Right ventricle myocardium superior (tissue), 1 donor: ENCODE measurements at places on chromosomes 2 and 18.

DNA sequence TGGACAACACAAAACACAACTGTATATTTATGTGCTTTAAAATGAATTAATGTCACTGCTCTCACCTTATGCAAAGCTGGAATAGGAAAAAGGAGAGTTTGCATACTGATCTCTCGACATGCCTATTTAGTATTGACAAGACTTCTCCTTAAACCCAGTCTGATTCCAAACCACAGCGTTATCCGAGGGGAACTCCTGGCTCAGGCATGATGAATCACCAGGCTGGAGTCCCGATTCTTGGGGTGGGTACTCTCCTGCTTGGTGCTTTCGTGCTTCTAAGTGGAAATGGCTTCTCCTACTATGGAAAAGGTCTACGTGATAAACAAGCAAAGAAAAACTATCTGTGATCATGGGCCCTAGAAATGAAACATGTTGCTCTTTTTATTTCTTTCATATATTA, 88.9 kb upstream of the SLC35G4 start:
- no peak for DNase-seq

DNA sequence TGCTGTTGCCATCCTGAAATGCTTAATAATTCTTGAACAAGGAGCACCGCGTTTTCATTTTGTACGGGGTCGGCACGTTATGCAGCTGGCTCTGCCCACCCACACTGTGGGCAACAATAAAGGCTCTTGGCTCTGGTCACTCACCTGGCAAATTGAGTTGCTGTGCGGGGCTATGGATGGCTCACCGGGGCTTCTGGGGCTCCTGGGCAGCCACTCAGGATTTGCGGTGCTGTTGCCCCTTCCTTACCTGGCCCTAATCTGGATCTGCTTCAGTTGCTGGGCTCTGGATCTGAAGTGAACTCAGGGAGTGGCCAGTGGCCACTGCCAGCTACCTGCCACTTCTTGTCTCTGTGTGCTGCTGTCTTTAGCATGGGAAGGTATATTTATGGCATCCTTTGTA, 22.7 kb downstream of the RHOB start:
- no peak for DNase-seq

DNA sequence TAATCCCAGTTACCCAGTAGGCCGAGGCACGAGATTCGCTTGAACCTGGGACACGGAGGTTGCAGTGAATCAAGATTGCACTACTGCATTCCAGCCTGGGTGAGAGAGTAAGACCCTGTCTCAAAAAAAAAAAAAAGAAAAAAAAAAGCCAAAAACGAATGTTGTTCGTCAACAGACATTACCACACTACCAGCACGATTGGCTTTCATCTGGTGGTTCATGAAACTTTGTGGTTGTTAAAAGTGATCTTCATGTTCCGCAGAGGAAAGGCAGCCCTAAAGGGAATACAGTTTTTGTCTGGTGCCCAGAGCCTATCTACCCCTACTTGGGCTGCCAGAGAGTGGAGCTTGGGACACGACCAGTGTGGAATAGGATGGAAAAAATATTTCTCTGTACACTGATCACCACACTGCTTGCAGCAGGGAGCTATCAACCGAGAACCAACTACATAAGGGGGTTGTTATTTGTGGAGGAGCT, 13.6 kb upstream of the CXCR4 start:
- no peak for DNase-seq

DNA sequence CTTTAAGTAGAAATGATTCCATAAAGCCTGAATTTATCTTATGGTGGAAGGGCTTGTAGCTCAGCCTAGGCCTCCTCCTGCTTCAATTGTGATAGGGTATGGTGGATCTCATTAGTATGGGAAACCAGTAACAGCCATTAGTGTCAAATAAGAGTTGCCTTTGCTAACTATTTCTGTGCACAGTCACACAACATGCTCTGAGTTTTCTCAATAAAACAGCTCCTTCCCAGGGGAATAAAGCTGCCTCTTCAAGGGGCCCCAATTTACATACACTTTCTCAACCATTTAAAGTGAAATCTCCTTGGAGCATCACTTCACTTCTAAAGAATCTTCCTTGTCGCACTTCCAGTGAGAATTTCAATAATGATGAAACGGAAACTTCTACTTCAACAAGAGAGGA, 53.4 kb downstream of the KLF7 start:
- no peak for DNase-seq
